Stimulated activated effector memory CD8-positive, alpha-beta T cell treated with anti-CD3 and anti-CD28 coated beads, Interleukin-12 subunit alpha, Interleukin-12 subunit beta, amount 100 ng/mL, for 72 hours (primary cell): ENCODE measurements at places on chromosomes 4 and X.

- no peak for DNase-seq
Measured at GRCh38 chr4:140367738-140368137, 5.7 kb upstream of the SCOC start.

DNA sequence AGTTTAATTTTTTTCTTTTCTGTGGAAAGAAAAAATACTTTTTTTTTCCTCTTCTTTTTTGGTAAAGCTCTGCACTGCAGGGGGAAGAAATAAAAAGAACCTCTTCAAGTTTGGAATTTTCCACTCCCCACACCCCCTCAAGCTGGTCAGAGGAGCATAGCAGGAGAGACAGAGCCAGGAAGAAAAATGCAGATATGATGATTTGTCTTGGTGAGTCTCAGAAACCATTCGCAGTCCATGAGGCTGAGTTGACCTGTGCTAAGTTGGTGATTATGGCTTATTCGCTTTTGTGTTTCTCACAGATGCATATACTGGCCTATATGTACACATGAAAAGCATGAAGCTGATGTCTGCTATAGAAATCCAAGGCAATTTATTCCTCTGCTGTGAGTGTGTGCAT is 205.9 kb downstream of the LDB2 start:
- DNase-seq, result no peak

DNA sequence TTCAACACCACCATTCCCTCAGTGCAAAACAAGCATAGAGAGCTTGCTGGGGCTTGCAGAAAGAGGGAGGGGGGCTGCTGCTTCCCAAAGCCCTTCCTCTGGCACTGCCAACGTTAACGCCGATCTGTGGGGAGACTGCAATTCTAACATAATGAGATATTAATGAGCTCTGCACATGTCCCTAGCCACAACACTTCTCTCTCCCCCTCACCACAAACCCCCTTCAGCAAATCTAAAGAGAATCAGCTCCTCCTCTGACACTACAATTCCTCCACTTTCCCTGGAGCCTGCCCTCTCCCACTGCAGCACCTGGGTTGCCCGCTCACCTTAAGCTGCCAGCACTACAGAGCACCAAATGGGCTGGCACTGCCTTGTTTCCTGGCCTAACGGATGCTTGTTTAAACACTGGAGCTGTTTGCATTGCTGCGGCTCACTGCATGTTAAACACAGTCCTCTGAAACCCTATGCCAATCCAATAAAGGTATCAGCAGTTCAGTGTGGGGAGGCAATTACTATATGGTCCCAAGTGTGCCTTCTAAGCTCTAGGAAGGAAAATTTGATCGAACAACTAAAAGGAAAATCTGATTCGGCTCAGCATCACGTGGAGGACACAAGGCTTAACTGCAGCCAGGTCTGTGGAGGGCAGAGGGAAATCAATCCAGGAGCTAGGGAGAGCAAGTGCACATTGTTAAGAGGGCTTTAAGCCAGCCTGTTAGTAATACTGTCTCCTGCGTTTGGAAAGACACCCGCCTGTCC is 232.4 kb downstream of the MAML3 start:
- no peak for DNase-seq

DNA sequence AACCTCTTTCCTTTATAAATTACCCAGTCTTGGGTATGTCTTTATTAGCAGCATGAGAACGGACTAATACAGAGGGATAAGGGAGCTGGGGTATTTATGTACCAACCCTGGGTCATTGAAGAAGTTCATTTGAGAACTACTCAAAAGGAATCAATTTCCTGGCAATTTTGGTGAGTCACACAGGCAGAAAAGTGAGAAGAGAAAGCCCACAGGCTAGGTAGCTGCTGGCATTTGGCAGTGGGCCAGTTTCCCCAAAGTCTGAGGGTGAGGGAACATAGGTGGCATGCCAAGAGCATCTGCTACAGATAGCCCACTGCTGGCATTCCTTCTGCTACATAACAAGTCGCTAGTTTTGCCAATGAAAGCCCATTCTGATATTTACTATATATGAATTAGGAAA is 411.2 kb downstream of the MID1IP1 start:
- no peak for DNase-seq

GRCh38 chr4:25913056-25913850 is 767 bp upstream of the SMIM20 start:
- DNase-seq, result no peak

DNA sequence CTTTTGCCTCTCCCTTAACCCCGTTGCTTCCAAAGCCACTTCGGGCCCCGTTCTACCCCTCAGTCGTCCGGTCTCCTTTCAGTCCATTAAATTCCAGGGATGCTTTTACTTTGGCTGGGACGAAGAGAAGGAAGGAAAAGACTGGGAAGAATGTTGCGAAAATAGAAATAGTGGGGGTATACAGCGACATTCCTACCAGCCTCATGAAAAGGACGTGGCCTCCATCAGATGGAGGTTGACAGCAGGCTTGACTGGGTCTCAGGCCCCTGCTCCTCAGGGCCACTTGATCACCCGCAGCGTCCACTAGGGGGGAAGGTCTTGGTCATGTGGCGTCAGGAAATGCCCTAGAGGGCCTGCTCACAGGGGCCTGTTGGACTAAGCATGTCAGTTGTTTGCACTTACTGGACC is 657 bp upstream of the ANKRD50 start:
- DNase-seq, result no peak

- no peak for DNase-seq
Measured at GRCh38 chrX:152405561-152405960, 45.6 kb downstream of the GABRA3 start.

DNA sequence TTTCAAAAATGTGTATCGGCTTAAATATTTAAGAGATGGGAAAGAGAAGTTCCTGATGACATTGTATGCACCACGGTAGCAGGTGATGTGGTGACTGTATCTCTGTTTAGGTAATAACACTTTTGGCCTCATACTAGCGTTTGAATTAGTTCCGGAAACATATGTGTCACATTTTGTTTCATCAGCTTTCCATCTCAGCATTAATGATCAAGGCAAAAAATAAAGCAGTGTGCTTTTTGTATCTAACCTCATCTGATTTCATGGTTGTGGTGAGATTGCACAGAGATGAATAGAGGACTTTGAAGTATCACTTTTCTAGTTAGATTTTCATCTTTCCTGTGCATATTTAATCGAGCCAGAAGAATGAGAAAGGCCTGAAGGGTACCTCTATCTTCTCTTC is 206.4 kb upstream of the SPRY1 start:
- no peak for DNase-seq

- no peak for DNase-seq
Measured at GRCh38 chr4:3358656-3359055, 65.8 kb downstream of the RGS12 start.

GRCh38 chr4:119726505-119726904 is 97.9 kb upstream of the PDE5A start:
- no peak for DNase-seq

DNA sequence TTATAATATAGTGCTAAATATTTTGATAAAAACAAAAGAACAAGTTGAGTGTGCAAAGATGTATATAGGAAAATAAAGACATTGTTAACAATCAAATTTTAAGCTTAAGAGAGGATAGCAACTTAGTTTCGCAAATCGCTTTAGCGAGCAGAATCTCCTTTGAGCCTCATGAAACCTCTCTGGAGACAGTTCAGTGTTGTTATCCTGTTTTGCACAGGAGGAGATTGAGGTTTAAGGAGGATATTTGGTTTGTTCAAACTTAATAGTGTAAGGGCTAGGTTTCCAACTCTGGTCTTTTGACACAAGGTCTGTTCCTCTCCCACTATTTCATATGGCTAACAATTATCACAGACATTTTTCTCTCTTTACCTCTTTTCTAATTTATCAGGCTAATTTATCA is 1848.5 kb upstream of the TENM3 start:
- no peak for DNase-seq

DNA sequence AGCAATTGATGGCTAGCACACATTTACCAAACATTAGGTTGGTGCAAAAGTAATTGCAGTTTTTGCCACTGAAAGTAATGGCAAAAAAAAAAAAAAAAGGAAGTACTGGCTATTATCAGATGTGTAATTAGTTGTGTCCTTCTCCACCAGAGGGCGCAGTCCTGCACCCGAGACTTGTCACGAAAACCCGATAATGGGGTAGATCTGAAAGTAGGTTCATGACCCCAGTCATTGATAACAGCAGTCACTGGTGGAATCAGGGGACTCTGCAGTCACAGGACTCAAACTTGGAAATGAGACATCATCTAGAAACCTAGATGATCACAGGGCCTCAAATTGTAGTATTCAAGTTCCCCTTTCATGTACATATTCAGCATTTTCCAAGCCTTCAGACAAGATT is 13.1 kb upstream of the ACOT9 start:
- peak; percentile 68 for DNase-seq

- no peak for DNase-seq
Measured at GRCh38 chrX:106973433-106974149, 26.4 kb downstream of the MORC4 start.

DNA sequence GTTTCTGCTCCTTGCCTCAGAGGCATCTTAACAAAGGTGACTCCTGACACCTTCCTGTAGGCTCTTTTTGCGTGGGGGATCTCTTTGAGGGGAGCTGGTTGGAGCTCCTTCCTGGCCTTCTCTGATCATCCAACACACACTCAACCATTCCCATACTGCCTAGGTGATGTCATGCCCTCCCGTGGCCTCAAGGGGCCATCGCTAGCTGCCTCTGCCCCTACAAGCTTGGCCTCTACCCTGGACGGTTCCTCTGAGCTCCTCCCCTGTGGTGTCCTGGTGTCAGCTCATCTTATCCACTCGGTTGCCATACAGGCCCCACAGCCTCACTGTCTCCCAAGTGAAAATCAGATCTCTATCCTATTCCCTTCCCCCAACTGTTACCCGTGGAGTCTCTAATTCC is 13.7 kb upstream of the ZNF185 start:
- DNase-seq, result no peak

DNA sequence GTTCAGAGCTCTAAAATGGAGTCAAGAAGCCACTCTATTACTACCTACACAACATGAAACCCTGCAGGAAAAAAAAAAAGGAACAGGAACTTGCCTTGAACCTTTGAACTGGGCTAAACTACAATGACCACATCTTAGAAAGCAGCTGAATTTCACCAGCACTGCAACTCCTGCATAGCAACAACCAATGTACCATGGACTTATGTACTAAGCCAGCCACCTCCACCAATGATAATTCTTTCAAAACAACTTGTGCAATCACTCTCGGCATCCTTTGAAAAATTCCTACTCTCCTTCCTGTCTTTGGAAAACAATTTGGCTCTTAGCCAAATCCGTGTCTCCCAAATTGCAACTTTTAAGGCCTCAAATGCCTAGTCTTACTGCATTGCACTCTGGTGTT is 26.8 kb upstream of the FMR1 start:
- no peak for DNase-seq

GRCh38 chr4:78136109-78137081 is 79.3 kb downstream of the FRAS1 start:
- DNase-seq, result no peak

DNA sequence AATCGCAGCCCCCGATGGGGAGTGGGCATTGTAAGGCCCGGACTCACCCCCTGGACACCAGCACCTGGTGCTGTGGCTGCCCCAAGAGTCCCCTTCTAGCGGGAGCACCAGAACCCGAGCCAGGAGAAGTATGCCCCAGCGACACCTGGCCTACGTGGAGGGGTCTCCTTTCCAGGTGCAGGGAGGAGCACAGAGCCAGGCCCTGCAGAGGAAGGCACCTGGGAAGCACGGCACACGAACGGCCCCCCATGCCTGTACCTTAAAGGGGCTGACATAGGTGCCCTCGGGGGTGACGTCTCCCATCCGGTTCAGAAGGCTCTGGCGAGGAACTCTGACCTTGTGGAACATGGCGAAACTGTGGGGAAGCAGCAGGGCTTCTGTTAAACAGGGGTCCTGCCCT is 41.2 kb downstream of the ACOX3 start:
- no peak for DNase-seq

DNA sequence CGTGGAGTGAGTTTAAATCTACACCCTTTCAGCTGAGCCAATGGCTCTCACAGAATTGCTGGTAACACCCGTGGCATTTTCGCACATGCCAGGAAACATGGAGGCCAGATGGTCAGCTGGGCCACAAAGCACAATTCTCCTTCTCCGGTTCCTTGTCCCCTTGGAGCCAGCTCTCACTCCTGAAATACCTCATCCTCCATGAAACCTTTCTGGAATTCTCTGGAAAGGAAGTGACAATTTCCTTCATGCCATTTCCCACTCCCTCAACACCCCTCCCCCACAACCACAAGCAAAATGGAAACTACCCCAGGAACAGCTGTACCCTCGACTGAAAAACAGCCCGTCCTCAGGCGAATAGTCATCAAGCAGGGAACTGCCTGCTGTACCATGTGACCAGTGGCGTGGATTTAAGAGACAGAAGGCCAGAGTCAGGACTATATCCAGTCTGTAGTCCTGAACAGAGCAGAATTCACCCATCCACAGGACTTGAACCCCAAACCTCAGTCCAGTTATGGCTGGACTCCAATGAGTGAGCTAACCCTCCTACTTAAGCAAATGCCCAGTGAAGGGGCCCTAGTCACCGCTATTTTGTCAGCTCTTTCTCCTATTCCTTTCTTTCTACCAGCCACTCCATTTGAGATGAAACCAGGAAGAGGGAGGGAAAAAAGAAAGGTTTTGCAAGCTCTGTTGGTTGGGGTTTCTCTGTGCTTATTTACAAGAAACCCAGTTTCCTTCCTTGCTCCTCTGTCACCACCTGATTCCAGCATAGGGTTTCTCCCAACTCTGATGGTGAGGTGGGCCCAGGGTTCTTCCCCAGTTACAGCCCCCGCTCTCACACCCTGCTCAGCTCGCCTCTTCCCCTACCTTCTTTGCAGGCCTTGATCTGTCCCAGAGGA is 24.5 kb downstream of the ELF4 start:
- peak; percentile 48 for DNase-seq

DNA sequence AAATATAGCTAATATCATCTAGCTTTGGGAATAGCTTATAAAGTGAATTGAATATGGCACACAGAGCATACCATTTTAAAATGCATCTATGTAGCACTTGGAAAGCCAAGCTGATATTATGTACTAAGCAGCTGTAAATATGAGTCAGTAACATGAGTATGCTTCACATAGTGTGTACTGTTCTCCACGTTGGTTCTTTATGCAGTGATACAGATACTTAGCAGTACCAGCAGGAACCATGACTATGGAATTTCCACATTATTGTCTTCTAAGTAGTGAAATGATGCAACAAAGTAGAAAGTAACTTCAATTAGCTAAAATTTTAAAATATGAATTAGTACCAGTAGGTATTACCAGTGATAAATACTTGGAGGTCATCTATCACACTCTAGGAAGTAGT is 320.1 kb downstream of the BMPR1B start:
- DNase-seq, result no peak

GRCh38 chrX:40081679-40082068 is 16.1 kb downstream of the BCOR start:
- no peak for DNase-seq

DNA sequence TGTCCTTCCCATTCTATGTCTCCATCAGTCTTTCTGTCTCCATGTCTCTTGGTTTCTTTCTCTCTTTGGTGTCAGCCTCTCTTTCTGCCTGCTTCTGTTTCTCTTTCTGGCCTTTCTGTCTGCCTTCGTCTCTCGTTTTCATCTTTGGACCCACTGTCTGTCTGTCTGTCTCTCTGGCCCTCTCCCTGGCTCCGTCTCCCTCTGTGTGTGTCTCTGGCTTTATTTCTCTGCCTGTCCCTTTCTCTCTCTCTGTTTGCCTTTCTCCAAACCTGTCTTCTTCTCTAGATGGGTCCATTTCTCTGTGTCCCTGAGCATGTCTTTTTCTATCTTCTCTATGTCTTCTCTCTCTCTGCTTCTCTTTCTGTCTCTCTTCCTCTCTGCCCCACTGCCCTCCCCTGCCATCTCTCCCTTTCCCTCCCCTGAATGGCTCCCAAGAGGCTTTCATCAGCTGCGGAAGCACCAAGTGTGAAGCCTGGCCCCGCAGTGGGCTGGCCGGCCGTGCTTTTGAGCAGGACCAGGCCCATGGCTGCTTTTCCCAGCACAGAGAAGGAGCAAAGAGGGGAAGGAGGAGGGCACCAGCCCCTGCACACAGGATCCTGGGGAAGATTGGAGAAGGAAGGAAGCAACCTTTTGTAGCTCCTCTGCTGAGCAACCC is 57.4 kb downstream of the PJA1 start:
- DNase-seq, result no peak
